ENCODE measurements at places on chromosomes 11 and 22.

- DNase-seq = peak; percentile 87
Measured at GRCh38 chr22:38317122-38317994, at the start of gene CSNK1E. TSS of gene CSNK1E (minus strand) at chr22:38317433. CDS start at chr22:38314157, 3,276 bp downstream.

GRCh38 chr11:8183111-8183510 is 14.3 kb upstream of the RIC3 start:
- no peak for DNase-seq

DNA sequence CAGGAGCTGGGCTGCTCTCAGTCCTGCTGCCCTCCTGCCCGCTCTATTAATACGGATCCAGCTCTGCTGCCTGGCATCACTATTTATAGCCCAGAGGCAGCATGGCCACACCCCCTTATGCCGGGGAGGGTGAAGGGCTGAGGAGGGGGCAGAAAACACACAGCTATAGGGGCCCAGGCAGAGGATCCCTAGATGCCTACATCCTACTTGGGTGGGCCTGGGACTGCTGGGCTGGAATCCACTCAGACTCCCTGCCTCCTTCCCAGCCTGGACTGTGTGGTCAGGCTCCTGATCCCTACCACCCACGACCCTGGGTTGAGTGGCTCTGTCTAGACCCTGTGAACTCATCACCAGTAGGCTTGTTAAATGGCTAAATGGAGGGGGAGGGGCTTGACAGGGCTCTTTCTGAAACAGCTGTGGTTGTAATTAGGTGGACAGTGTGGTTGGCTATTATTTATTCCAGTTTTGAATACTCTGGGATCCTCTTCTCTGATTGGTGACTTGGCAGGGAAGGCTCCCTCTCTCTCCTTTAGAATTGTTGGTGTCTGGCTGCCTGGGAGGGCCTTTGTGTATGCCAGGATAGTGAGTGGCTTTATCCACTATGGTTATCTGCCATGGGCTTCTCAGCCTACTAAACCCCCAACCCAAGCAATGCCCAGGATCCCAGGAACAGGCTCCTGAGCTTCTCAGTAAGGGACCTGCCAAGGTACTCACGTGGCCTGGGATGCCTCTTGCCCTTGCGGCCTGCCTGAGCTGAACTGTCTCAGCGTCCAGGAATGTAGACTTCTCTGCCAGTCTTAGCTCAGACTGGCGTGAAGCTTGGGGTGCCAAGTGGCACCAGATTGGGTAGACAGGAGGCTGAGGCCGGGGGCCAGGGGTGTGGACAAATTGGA is 15.2 kb downstream of the PHLDB1 start:
- DNase-seq = peak; percentile 74

- no peak for DNase-seq
Measured at GRCh38 chr11:80673566-80673965, 1232.7 kb upstream of the TENM4 start.

DNA sequence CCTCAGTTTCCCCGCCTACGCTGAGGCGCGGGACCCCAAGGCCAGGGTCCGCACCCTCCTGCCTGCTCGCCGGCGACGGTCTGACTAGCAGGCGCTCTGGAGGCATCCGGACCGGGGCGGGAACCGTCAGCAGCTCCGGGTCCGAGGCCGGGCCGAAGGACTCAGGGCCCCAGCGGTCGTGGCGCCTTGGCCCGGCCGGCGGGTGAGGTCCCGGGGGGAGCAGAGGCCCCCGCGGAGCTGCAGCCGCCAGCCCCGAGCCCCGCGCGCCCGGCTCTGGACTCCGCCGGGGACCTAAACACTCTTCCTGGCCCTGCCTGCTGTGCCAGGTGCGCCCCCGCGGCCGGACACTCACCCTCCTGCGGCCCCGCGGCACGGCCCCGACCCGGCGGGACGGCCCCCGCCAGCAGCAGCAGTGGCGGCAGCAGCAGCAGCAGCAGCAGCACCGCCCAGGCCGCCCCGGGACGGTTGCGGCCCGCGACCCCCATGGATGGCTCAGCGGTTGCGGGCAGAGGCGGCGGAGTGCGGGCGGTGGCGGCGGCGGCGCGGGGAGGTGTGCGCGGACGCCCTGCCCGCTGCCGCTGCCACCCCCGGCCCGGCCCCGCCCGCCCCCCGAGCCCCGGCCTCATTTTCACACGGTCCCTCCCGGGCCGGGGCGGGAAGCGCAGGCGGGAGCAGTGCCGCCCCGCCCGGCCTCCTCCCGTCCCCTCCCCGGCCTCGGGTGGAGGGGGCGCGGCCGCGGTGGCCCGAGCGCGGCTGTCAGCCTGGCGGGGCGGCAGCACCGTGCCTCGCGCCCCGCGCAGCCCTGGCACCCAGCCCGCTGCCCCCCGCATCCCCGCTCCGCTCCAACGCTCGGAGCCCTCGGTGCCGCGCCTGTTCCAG is at the start of gene SCUBE2:
TSS of gene SCUBE2 (minus strand) at position 556 of the 879 bp plus-strand sequence. CDS start at position 485, 71 bp downstream.
- DNase-seq = no peak

DNA sequence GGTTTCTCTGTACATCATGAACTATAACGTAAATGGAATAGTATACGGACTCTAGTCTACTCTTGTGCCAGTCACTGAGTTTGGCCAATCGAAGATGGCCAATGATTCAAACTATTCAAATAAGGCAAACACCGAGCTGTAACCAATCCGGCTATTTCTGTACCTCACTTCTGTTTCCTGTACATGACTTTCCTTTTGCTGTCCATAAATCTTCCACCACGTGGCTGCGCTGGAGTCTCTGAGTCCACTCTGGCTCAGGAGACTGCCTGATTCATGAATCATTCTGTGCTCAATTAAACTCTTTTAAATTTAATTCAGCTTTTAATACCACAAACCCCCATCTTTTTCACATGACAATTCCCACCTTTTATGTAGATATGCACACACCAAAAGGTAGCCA is 1.5 kb upstream of the JAML start:
- no peak for DNase-seq

- DNase-seq = no peak
Measured at GRCh38 chr11:970319-970871, 44.7 kb downstream of the AP2A2 start.

GRCh38 chr11:33716243-33716642 is 15.6 kb upstream of the C11orf91 start:
- no peak for DNase-seq

DNA sequence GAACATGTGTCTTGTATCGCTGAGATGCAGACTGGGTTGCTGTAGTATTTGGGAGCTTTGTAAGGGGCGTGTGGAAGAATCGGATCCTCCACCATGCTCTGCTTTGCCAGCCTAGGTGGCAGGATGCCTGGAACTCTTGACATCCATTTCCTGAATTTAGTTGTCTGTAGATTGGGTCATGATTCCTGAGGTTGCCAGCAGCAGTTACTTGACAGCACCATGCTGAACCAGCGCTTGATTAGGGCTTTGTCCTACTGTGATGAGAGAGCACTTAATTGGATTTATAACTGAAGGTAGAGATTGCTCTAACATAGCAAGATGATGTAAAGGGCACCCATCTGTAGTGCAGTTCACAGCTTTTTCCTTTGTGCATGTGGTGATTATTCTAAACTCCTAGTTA is 75.6 kb upstream of the HORMAD2 start:
- DNase-seq = no peak

DNA sequence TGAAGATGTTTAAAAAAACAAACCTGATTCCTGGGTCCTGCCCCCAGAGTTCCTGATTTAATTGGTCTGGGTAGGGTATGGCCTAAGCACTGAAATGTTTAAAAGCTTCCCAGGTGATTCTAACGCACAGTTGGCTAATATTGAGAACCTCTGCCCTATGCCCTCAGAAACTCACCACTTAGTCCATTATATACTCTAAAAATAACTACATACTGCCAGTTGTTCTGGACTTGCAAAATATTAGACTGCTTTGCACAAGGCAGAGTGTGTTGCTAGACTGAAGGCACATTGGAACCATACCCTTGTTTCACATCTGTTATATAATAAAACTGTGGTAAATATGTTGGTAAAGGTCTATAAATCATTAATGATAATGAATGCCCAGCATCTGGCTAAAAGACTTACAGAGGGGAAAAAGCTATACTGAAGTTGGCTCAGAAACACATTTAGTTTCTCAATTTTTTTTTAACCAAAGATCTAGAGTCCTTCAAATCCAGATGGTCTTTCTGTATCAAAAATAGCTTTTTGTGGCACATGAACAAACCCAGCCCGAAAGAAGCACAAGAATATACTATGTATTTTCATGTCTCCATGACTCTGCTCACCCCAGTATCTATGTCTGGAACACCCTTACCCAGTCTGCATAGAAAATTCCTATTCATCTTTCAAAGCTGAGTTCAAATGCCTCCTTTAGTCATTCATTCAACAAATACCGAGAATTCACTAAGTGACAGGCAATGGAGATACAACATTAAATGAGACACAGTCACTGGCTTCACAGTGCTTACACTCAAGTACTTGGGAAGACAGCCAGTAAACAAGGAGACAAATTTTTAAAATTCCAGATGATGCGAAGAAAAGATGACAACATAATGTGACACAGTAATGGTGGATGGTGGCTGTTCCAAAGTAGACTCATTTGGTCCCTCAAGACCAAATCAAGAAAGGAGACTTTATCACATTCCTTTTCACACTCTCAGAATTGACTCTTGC is 44.1 kb downstream of the RBFOX2 start:
- no peak for DNase-seq

GRCh38 chr11:133732109-133732674 is 113.1 kb downstream of the SPATA19 start:
- no peak for DNase-seq

DNA sequence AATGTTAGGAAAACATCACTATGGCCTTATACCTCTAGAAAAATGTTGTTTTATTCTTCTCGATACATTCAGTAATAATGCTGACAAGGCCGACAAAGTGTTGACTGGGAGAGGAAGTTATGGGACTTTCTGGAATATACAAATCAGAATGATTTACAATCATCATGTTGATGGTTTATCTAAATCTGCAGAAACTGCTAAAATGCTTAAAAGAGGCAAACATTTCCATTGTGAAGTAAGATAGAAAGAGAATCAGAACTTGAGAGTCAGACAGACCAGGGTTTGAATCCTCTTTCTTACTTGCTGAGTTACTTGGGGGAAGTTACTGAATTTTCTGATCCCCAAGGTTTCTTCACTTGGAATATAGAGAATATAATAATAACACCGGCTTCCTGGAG is 89.4 kb downstream of the CD44 start:
- no peak for DNase-seq

- DNase-seq = peak; percentile 83
Measured at GRCh38 chr11:68447015-68447801, 13.3 kb upstream of the PPP6R3 start.

DNA sequence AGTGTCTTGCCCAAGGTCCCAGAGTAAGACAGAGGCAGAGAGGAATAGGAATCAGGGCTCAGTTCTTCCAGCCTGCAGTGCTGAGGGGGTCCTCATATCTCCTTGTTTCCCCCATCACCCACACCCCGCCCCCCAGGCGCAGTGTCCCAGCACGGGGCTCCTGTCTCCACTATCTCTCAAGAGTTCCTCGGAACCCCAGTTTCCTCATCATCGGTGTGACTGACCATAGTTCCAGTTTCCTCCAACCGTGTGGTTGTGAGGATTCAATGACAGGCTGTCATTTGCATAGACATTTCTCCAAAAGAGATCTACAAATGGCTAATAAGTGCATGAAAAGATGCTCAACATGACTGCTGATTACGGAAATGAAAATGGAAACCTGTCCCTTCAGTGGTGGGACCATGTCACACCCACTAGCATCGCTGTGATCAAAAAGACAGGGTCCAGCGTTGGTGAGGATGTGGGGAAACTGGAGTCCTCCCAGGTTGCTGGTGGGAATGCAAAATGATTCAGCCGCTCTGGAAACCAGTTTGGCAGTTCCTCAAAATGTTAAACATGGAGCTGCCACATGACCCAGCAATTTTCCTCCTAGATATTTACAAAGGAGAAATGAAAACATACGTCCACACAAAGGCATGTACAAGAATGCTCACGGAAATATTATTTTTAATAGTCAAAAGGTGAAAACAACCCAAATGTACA is 31.8 kb upstream of the PDGFB start:
- DNase-seq = no peak

- DNase-seq = no peak
Measured at GRCh38 chr11:114166897-114167323, 107.4 kb downstream of the ZBTB16 start.

DNA sequence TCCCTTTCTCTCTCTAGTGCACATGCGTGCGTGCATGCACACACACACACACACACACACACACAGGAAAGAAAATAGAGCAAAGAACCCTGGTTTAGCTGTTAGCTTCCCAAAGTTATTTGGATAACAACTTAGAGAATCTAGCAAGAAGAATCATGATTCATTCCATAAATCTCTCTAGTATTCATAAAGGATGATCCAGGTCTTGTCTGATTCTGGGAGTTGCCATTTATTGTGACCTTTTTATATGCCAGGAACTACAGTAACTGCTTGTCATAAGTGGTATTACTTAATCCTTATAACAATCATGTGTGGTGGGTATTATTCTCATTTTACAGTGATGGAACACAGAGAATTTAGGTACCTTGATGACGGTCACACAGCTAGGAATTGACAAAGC is 141.5 kb upstream of the MTMR2 start:
- DNase-seq = no peak

GRCh38 chr11:61349916-61350315 is 11.8 kb downstream of the CYB561A3 start:
- no peak for DNase-seq

DNA sequence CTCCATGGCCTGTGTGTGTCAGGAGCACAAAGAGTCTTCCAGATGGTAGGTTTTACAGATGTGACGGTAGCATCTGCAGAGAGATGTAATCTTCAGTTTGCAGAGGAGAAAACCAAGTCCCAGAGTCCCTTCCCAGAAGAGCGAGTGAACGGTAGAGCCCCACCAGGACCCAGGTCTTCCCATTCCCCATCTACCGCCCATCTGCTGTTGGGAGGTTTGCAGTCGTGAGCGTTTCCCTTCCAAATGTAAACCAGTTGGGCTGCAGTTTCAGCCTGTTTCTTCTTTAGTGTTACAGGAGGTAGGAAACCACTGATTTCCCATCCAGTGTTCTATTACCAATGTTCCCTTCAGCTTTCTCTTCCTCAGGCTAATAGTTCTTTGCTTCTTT is 24.0 kb downstream of the PANX1 start:
- DNase-seq = no peak

- no peak for DNase-seq
Measured at GRCh38 chr11:114346709-114347141, 50.5 kb downstream of the NNMT start.

- no peak for DNase-seq
Measured at GRCh38 chr11:128716661-128717210, 22.9 kb downstream of the FLI1 start.

DNA sequence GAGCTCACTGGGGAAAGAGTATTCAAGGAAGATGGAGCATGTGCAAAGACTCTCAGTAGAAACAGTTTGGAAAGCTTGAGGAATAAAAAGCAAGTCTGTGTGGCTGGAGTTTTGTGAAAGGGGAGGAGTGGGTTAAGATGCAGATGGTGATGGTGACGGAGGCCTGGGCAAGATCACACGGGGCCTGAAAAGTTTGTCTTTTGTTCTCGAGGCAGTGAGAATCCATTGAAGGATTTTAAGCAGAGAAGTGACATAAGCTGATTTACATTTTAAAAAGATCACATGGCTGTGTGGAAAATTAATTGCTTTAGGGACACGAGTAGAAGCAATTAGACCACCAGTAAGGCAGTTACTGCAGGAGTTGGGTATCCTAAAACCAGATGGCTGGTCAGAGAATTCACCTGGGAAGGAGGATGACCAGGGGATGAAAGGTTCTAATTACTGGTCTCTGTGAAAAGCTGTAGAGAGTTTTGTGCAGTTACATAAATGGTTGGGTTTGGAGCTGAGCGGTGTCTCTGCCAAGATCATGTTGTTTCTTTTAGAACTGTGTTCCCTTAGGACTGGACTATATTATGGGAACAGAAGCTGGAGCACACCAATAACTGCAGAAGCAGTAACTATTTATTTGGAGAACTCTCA is 7.1 kb downstream of the RRP8 start:
- no peak for DNase-seq

GRCh38 chr11:129352676-129353075 is 23.0 kb upstream of the BARX2 start:
- DNase-seq = no peak

- peak; percentile 62 for DNase-seq
Measured at GRCh38 chr22:29344137-29344536, 28.6 kb upstream of the RASL10A start.

Data from left cardiac atrium (tissue), 4 donors.